GM23248 (cell line): ENCODE measurements at places on chromosomes 7 and 10. TPM values are rescaled to one million over a fixed set of nuclear protein-coding genes. Genes with fewer than 3 reads are reported as not detected.

OLAH gene
- total RNA-seq: not detected in 2 replicates

CHAT gene
- not detected in 2 replicates for total RNA-seq

OPALIN gene
- not detected in 2 replicates for total RNA-seq

ACSM6 gene
- total RNA-seq: not detected in 2 replicates

C10orf67 gene
- total RNA-seq: under 0.01 and 0.25 TPM in 2 replicates

GRCh38 chr10:11529276-11529903, 82.1 kb downstream of the USP6NL start:
- no peaks in the 10 kb centered on the region for H3K36me3 ChIP-seq
- H3K27me3 ChIP-seq: no peaks in the 10 kb centered on the region
- no peak overlapping the region for H3K27ac ChIP-seq
- H3K4me1 ChIP-seq: no peaks in the 10 kb centered on the region; the same call in 1 of the 2 replicates
- no peak for DNase-seq

GRCh38 chr10:53699684-53700083, 927.1 kb upstream of the MBL2 start:
- DNase-seq: no peak
- H3K4me1 ChIP-seq: no peaks in the 10 kb centered on the region
- no peak overlapping the region for H3K27ac ChIP-seq
- H3K4me3 ChIP-seq: no peak overlapping the region
- no peaks in the 10 kb centered on the region for H3K27me3 ChIP-seq
- no peaks in the 10 kb centered on the region for H3K36me3 ChIP-seq

GRCh38 chr7:100744605-100745004, 11.2 kb downstream of the ZAN start:
- H3K4me3 ChIP-seq: peak overlapping the region; percentile 73
- H3K4me1 ChIP-seq: no peaks in the 10 kb centered on the region
- H3K36me3 ChIP-seq: no peaks in the 10 kb centered on the region
- H3K27me3 ChIP-seq: no peaks in the 10 kb centered on the region

DNA sequence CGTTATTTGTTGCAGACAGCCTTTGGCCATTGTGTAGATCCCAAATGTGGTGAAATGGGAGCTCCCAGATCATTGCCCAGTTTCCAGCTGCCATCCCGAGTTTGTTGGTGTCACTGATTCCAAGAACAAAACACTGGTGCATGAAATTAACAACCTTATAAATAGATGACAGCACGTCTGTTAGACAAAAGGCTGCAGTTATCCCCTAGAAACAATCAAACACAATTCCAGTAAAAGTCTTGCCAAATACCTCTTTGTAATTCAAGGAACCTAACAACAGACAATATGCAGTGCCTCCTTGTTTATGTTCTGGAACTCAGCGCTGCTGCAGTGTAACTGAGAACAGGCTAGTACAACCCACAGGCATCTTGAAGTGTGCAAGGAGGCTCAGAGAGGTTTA, 404.5 kb downstream of the PAXIP1 start:
- no peaks in the 10 kb centered on the region for H3K27me3 ChIP-seq
- H3K27ac ChIP-seq: no peak overlapping the region
- no peak overlapping the region for H3K4me3 ChIP-seq
- H3K4me1 ChIP-seq: no peaks in the 10 kb centered on the region
- DNase-seq: no peak

GRCh38 chr7:43615558-43616145, 32.7 kb downstream of the STK17A start:
- no peak overlapping the region for H3K27ac ChIP-seq
- no peak overlapping the region for H3K4me3 ChIP-seq
- no peak for DNase-seq
- peaks cover 63% of the 10 kb centered on the region for H3K36me3 ChIP-seq

DNA sequence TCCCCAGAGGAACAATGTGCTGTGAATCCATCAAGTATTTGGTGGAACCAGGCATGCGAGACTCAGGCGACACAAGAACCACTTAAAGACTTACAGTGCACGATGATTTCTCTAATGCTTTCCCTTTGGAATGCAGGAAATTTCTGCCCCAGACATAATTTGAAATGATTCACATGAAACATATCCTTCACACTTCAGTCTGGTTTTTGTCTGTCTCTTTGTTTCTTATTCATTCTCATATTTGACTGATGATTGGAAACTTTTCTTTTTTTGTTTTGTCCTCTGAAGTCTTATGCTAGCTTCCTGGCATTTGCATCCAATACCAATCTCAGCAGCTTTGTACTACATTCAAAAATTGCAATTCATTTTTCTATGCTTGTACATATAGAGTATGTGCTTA, 502.8 kb downstream of the PHTF2 start:
- peak; percentile 77 for DNase-seq
- H3K27me3 ChIP-seq: no peaks in the 10 kb centered on the region
- H3K27ac ChIP-seq: peak overlapping the region; percentile 68
- H3K36me3 ChIP-seq: no peaks in the 10 kb centered on the region
- peaks cover 57% of the 10 kb centered on the region for H3K4me1 ChIP-seq

GRCh38 chr10:114624951-114625780, 32.9 kb downstream of the ABLIM1 start:
- no peak overlapping the region for H3K4me3 ChIP-seq
- no peak for DNase-seq
- H3K27ac ChIP-seq: no peak overlapping the region
- peaks cover 18% of the 10 kb centered on the region for H3K27me3 ChIP-seq

- H3K4me1 ChIP-seq: 0 out of 2 replicates have a peak, but pooled peaks cover 1% of the 10 kb centered on the region
- H3K4me3 ChIP-seq: no peak overlapping the region
- no peaks in the 10 kb centered on the region for H3K36me3 ChIP-seq
Observed at GRCh38 chr10:70137135-70137534, 4.5 kb upstream of the AIFM2 start.

DNA sequence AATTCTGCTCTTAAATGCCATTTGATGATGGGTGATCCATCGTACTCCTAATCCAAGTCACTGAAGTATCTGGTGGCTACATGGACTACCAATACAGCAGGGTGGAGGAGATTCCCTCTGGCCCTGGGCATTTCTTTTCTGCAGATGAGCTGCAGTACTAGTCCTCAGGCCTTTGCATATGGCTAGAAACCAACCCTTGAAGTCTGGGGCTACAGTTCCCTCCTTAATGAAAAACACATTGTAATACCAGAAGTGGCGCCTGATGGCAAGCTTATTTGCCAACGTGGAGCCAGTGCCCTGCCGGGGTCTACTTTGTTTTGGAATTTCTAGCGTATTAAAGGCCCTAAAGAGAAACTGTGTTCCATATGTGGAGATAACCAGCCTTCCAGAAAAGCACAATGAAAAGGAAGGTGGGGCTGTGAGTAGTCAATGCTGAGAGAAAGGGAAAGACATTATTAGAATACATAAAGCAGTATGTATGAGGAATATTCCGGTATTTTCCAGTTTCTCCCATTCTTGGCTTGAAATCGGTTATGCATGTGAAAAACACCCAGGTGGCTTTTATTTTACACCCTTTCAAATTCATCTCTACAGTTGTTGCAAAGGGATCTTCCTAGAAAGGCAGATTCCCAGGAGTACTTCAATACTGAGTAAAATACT, 368.8 kb downstream of the PRPF18 start:
- no peak overlapping the region for H3K4me3 ChIP-seq
- H3K27ac ChIP-seq: no peak overlapping the region
- peaks cover 21% of the 10 kb centered on the region for H3K4me1 ChIP-seq
- no peak for DNase-seq
